ENCODE measurements at places on chromosomes 1 and 21.

DNA sequence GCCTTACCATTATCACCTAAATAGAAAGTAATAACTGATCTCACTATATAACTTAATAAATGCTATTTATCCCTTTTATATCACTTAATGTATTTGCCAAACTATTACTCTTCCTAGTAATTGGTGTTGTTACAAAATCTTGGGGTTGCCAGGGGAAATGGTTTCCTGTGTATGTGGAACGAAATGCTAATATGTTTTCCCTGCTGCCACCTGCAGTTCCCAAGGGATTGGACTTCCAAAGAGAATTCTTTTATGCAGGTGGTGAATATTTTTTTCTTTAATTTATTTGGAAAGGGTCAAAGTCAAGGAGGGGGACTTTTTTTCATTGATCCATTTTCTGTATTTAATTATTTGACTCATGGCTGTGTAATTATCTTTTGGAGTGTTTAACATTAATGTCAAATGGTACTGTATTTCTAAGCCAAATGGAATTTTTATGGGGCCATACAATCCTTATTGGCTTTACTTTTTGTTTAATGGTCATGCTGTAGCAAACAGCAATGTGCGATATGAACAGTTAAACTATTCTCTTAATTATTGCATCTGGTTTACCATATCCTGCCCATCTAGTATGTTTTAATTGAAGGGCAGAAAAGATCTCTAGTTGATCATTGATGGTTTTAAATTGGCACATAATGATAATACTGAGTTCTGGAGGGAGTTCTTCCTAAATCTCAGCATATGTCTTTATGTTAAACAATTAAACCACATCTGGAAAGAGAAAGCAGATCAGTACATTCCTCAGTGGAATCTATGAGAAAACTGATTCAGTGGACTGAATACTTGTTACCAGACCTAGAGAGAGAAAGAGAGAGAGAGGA lies 486.3 kb downstream of the TTLL7 start:
- no peak overlapping the region for H3K4me3 ChIP-seq
- H3K27me3 ChIP-seq = no peaks in the 10 kb centered on the region
- H3K36me3 ChIP-seq = no peaks in the 10 kb centered on the region
- H3K27ac ChIP-seq = no peak overlapping the region

DNA sequence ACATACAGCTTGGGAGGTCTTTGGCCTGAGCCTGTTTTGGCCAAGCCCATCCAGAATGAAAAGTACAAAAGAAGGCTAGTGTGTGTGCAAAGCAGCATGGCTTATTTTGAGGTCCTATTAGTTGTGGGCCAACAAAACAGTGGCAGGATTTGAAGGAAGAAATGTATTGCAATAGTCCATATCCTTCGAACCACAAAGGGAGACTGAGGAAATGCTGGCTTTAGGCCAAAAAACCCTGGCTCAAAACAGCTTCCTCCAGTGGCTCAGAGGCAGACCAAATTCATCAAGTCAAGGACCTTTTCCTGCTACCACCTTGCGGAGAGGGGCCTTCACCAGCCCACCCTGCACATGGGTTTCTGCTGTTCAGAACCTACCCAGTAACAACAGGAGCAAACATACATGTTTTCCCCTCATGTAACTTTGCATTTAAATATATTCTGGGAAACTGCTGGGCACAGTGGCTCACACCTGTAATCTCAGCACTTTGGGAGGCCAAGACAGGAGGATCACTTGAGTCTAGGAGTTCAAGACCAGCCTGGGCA lies 43.3 kb downstream of the VPS26C start:
- no peak overlapping the region for H3K27ac ChIP-seq
- no peak for DNase-seq
- no peaks in the 10 kb centered on the region for H3K27me3 ChIP-seq
- no peak overlapping the region for H3K4me3 ChIP-seq
- H3K4me1 ChIP-seq = peaks cover 12% of the 10 kb centered on the region

GRCh38 chr1:177441281-177441680 lies 270.5 kb downstream of the BRINP2 start:
- no peak for DNase-seq
- H3K4me3 ChIP-seq = no peak overlapping the region
- no peaks in the 10 kb centered on the region for H3K36me3 ChIP-seq

- no peaks in the 10 kb centered on the region for H3K4me1 ChIP-seq
- H3K36me3 ChIP-seq = no peaks in the 10 kb centered on the region
- no peak overlapping the region for H3K4me3 ChIP-seq
- H3K27ac ChIP-seq = no peak overlapping the region
- H3K27me3 ChIP-seq = peaks cover 63% of the 10 kb centered on the region
- DNase-seq = no peak
These were observed 17.1 kb downstream of the ARHGEF16 start for GRCh38 chr1:3471356-3472087.

GRCh38 chr1:96416701-96417444 lies 304.7 kb upstream of the PTBP2 start:
- no peaks in the 10 kb centered on the region for H3K27me3 ChIP-seq
- no peak overlapping the region for H3K27ac ChIP-seq
- no peaks in the 10 kb centered on the region for H3K4me1 ChIP-seq
- no peak overlapping the region for H3K4me3 ChIP-seq
- peak; percentile 18 for DNase-seq

DNA sequence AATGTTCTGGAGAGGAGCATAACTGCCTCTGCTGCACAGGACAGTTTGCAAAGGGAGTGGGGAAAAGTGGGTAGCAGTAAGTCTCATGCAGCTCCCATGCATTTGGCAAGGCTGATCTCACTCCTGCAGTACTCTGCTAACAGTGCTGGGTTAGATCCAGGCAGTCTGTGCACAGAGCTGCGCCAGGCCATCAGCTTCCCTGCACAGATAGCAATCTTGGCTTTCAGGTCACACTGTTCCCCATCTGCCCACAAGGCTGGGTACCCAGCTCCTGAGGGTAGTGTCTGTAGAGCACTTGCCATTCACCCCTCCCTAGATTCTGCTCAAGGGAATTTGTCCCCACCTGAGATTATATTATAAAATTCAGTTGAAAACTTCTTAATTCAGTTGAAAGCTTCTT lies 72.1 kb downstream of the SH3BGR start:
- no peak overlapping the region for H3K27ac ChIP-seq
- no peaks in the 10 kb centered on the region for H3K27me3 ChIP-seq

DNA sequence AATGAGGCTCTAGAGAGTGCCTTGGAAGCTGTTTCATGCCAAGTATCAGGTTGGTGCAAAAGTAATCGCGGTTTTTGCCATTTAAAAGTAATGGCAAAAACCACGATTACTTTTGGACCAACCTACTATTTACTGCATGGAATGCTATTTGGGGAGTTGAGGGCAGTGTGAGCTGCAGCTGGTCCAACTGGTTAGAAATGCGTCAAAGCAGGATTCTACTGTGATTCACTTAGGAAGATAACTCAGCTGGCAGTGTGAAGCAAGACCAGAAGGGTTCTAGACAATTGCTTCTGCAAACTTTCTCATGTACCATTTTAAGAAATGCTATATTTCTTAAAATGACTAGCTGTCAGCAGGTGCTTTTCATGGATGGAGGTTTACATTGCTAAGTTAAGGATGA lies 21.2 kb upstream of the PLA2G2C start:
- peaks cover 96% of the 10 kb centered on the region for H3K27me3 ChIP-seq
- H3K27ac ChIP-seq = no peak overlapping the region
- DNase-seq = no peak
- no peaks in the 10 kb centered on the region for H3K36me3 ChIP-seq
- H3K4me3 ChIP-seq = no peak overlapping the region

GRCh38 chr21:41715649-41716281 lies 51.1 kb downstream of the RIPK4 start:
- no peak overlapping the region for H3K27ac ChIP-seq
- DNase-seq = no peak
- no peak overlapping the region for H3K4me3 ChIP-seq
- peaks cover 97% of the 10 kb centered on the region for H3K27me3 ChIP-seq
- no peaks in the 10 kb centered on the region for H3K4me1 ChIP-seq

GRCh38 chr1:154809436-154810413 lies 60.4 kb downstream of the KCNN3 start:
- no peaks in the 10 kb centered on the region for H3K27me3 ChIP-seq
- no peak for DNase-seq
- no peaks in the 10 kb centered on the region for H3K36me3 ChIP-seq
- H3K27ac ChIP-seq = no peak overlapping the region
- H3K4me3 ChIP-seq = no peak overlapping the region
- peaks cover 29% of the 10 kb centered on the region for H3K4me1 ChIP-seq

Data from MM.1S (cell line).